BJ (cell line): ENCODE measurements at places on chromosomes 5 and 9.

DNA sequence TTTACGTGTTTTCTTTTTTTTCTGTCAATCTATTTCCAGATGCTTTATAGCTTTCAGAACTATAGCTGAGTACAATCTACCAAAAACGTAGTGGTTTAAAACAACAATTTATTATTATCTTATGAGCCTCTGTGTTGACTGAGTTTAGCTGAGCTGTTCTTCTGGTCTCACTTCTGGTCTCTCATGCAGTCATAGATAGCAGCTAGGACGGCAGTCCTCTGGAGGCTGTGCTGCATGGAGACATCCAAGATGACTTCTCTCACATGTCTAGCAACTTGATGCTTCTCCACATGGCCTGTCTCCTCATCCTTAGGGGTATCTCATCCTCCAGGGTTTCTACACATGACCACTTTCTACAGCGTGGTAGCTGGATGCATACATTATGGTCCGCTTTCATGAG, 22.0 kb upstream of the RAD23B start:
- DNase-seq, result no peak

- no peak for DNase-seq
These were observed 531.9 kb upstream of the CHD1 start for GRCh38 chr5:99460701-99461100.

DNA sequence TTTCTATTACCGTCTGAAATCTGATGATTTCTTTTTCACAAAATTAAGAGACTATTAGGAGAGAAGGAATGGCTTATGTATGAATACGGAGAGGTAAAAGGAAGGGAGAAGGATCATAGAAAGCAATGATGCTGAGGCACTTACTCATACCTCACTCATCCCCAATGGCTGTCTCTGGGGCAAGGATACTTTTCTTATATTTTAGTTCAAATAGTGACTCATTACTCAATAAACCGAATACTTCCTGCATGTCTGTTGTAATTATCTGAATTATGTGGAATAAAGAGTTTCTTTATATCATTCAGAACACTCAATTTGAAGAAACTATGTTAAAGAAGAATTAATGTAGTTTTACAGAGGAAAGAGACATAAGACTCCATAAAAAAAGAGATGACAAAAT, 284.5 kb upstream of the NUDT12 start:
- peak; percentile 26 for DNase-seq

DNA sequence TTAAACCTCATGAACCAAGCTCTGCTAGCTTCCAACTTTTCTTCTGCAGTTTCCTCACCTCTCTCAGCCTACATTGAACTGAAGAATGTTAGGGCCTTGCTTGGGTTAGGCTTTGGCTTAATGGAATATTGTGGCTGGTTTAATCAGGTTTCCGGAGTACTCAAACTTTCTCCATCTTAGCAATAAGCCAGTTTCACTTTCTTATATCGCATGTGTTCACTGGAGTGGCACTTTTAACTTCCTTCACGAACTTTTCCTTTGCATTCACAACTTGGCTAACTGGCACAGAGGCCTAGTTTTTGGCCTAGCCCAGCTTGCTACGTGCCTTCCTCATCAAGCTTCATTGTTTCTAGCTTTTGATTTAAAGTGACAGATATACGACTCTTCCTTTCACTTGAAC, 81.0 kb upstream of the MAST4 start:
- no peak for DNase-seq

DNA sequence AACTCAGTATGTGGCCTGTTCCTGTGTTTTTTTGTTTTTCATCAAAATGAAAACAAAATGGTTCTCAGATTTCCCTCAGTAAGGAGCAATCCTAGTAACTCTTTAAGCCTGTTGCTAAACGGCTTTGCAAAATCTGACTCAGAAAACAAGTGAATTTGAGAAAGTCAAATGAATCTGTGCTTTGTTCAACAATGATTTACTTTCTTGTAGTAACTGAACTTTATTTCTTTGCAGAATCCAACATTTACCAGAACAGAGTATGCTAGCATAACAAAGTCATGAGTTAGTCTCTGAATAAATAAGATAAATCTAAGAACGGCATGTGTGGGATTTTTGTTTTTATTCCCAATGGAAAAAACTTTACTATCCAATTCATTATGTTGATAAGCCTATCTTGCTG, 93.8 kb downstream of the OXCT1 start:
- DNase-seq, result no peak

DNA sequence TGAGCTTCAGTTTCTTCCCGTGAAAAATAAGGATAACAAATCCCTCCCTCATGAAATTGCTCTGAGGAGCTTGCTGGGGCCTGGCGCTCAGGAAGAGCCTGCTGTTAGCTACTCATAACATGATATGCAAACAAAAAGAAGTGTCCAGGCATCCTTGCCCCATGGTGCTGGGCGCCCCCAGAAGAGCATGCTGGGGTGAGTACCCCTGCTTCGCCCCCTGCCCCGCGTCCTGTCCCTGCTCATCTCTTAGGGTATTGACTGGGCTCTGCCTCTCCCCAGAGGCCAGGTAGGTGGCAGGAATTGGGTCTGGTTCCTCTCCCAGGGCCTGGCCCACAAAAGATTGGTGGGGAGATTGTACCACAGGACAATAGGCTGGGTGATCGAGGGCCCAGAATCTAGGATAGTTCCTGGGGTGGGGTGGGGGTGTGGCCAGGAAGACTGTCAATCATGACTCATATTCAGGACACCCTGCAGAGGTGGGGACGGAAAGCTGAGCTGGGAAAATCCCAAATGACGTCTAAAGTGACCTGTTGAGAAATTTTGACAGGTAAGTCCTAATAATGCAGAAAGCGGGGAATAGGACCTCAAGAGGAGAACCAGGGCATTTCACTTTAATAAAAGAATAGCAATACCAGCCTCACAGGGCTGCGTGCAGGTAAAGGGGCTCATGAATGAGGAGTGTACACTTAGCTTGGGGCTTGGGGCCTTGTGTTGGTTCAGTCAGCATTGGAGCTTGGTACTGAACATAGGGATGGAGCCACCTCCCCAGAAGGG, 8.9 kb downstream of the PITX1 start:
- DNase-seq, result no peak

DNA sequence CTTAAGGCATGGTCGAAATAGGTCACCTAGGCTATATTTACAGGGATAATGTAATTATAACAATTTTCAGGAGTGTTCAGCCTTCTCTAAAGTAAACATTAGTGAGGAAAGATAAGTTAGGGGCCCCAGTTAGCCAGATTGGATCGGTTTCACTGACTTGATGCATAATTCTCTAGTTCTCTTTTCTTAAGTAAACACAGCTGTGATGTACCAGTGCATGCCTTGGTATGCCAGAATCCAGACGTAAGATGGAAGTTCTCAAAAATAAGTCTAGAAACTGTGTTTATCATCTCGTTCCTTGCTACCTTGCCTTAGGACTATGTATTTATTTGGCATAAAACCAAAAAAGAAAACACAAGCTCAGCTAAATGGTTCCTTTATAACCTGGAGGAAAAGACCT, 442.2 kb upstream of the CLINT1 start:
- DNase-seq, result no peak

DNA sequence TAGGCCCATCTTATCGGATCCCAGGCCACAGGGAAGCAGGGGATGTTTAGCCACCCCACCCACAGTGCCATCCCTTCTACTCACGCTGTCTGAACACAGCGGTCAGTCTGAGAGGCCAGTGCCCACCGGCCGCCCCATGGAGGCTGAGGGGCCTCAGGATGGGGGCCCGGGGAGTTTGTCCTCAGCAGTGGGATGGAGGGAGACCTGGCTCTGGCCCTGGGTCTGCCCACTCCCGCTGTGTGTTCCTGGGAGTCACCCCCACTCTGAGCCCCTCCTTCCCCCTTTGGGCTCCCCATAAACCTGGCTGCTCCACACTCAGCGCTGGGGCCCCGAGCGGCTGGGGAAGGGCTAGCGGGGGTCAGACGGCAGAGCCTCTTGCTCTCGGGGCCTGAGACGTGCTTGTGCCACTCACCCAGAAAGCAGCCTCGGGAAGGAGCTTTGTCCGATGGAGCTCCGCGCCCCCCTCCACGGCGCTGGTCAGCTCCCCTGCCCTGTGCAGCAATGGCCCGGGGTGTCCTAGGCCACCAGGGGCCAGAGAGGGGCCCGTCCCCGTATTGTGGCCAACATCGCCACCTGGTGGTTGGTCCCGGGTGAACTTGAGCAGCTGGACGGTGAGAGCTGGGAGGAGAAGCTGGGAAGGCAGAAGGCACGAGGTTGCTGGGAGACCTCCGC, 10.9 kb upstream of the LAMC3 start:
- DNase-seq, result no peak

DNA sequence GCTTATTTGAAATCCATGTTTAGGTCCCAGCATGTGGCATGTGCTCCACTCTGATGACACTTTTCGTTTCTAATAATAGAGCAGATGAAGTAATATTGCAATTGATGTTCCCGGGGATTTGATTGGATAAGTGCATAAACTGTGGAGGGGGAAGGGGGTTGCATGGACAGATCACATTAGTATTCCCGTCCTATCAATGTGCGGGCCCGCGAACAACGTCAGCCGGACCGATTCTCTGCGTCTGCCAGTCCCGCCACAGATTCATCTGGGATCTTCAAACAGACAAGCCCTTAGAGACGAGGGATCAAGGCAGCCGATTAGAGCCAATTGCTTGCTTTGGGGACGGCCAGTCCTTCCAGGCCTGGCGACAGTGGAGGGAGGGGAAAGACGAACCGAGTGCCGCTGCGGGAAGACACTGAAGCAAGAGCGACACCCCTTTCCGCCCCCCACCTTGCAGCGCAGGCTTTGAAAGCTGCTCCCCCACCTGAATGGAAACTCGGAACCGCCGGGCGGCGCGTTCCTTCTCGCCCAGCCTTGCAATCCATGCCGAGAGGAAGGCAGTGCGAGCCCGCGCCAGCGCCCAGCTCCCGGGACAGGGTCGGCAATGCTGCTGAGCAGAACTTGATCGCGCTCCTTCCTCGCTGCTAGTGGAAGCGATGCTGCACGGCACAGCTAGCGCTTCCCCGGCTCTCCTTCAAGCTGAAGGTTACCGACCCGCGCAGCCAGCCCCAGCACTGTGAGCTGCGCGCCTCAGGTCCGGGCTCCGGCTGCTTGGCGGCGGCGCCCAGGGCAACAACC, at the start of gene RGS7BP:
Gene RGS7BP (plus strand): TSS at position 247 of the 798 bp plus-strand sequence. CDS start 610 bp downstream, outside the sequence.
- DNase-seq, result no peak

- DNase-seq, result no peak
These were observed 2.6 kb upstream of the CD14 start for GRCh38 chr5:140635291-140636257.

GRCh38 chr5:178478370-178478769, 111.8 kb downstream of the COL23A1 start:
- no peak for DNase-seq

DNA sequence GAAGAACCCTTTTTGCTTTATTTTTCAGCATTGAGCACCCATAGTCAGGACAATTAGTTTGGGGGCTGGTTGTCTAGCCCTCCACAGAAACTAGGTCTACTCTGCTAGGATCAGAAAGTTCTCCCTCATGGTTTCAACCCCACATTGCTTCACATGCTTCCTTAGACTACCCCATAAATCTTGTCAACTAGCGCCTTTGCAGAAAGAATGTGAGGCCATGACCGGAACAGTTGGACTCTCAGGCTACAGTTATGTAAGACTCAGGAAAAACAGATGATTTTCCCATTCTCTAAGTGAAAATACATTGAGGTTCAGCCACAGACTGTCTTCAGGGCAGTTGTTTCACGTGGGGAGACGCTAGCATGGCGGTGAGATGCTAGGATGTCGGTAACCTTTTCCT, 255.6 kb downstream of the NR3C1 start:
- no peak for DNase-seq

- no peak for DNase-seq
These were observed 95.0 kb downstream of the MRPS27 start for GRCh38 chr5:72224946-72225463.

DNA sequence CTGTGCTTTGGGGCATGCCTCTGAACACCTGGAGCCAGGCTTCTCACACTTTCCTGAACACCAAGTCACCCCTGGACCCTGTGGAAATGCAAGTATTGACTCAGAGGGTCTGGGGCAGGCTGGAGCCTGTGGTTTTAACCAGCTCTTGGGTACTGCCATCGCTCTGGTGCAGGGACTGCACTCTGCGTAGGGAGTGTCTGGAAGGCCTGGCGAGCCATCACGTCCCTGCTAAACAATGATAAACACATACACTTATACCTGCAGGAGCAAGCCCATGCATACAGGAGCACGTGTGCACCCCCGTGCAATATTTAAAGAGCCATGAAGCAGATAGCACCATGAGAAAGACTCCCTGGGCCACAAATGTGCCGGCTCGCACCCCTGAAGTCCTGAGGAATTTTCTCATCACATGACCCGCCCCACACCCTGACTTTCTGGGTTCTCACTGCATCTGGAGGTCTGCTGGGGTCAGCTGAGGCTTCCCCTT, 267.7 kb downstream of the GADD45G start:
- no peak for DNase-seq

DNA sequence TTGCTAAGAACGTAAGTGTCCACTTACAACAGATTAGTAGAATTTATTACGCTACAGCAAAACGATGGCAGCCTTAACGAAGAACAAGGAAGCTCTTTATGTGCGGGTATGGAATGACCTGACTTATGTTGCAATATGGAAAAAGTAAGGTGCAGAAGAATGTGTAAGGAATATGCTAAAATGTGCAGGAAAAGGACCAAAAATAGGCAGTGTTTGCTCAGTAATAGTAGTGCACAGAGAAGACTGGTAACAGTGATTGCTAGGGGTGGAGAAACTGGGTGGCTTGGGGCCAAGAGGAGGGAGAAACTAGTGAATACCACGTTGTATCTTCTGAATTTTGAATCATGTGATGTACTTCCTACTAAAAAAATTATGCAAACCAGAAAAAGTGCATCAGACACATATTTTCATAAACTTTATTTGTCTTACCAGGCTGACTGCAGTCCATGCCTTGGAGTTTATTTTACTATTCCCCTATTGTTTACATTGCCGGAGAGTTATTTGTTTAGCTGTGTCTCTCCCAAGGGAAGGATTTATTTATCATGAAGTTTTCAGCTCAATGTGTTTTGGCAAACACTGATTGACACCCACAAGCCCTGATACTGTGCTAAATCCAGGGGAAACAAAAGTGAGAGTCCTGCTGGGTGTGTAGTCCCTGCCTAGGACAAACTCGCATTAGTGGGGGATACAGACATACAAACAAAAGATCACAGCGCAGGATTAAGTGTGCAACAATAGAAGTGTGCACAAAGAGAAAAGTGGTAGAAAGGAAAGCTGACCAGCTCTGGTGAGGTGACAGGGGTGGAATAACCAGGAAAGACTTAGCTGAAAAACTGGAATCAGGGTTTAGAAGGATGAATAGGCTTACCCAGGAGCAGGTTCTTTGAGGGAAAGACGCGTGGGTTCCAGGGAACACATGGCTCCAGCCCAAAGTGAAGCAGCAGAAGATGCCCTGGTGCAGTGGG, 34.0 kb upstream of the ZNF484 start:
- DNase-seq, result no peak

- no peak for DNase-seq
These were observed 6.9 kb downstream of the NEURL1B start for GRCh38 chr5:172648013-172648381.

GRCh38 chr5:28369418-28369817, 1331.0 kb upstream of the CDH9 start:
- no peak for DNase-seq

- DNase-seq, result no peak
These were observed at the start of gene F2R for GRCh38 chr5:76715736-76716455. TSS of gene F2R (plus strand) at chr5:76716126. CDS start at chr5:76716308, 182 bp downstream.

GRCh38 chr9:17159469-17159868, 24.6 kb downstream of the CNTLN start:
- no peak for DNase-seq
